Stimulated activated CD4-positive, alpha-beta T cell treated with anti-CD3 and anti-CD28 coated beads, Interleukin-1b, Interleukin-23, amount 100 ng/mL, for 1 hour (primary cell): ENCODE measurements at places on chromosomes 1 and 21.

DNA sequence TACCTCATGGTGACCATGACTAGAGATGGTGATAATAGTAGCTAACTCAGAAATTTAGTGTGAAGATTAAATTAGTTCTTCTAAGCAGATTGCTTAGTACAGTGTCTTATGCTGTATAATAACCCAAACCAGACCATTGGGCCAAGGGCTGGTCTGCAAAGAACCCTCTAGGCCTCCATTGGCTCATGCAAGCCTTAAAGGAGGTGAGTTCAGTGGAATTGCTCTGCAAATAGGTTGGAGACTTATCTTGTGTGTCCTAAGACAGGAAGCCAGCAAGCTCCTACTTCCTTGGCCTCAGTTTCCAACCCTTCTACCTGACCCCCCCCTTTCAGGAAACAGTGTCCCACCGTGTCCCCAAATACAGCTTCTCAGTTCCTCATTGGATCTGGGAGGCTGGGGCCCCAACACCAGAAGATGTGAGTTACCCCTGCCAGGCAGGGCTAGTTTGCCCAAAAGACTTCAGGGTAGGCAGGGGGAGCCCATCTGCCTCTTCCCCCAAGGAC, 1.9 kb upstream of the MEF2D start:
- DNase-seq, result no peak

GRCh38 chr21:31446226-31446855, 102.3 kb upstream of the TIAM1 start:
- no peak for DNase-seq

DNA sequence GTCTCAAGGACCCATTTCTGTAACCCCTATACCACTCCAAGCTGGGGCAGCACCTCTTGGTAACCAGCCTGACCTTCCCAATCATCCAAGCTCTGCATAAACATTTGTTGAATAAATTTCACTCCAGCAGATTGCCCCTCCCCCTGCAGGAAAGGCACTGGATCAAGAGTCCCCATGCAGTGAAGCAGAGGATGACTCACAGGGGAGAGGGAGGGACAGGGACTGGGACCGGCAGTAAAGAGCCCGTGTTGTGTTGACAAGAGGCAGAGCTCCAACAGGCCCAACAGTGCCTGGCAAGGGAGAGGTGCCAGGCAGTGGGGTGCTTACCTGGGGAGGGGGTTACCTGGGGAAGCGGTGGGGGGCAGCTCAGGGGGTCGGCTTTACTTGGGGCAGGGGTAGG, 32.3 kb downstream of the SLC9A1 start:
- DNase-seq, result no peak

DNA sequence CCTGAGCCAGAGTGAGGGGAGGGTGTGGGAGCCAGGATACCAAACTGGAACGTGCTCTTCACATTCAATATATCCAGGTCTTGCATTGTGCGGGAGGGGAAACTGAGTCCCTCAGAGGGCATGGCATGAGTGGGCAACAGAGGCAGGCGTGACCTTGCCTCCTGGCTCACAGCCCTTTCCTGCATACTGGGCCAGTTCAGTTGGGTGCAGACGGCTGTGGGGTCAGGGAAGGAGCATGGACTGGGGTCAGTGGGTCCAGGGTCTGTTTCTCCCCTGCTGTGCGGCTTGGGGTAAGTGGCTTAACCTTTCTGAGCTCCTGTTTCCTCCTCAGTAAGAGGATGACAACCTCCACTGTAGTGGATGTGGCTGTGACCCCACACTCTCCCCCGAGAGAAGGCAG, 16.6 kb downstream of the SERINC2 start:
- DNase-seq, result no peak

DNA sequence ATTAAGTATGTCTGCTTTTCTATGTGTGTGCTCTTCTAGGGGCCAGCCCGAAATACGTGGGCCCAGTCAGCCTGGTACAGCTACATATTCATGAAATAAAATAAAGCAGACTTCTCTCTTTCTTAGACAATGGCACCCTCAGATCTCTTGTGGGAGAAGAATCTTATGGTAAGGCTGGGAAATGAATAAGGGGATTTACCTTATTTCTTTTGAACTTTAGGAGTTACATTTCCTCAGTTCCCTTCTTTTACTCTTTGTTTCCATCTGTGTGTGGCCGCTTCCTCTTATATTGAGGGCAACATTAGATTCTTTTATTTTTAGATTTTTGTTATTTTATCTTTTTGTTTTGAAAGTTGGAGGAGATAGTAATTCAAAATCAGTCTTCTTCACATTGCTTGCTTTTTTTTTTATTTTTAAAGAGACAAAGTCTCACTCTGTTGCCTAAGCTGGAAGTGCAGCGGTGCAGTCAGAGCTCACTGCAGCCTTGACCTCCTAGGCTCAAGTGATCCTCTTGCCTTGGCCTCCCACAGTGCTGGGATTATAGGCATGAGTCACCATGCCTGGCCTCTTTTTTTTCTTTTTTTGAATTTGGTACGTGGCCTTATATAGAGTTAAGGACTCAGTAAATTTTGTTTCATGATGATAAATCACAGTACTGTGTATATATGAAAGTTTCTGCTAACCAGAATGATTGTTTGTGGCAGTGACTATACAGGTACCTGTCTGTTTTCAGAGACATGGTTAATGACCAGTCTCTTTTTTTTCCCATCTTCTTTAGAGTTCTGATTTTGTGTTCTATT, 9.1 kb downstream of the LAMC1 start:
- no peak for DNase-seq

- no peak for DNase-seq
These were observed 3.9 kb upstream of the KRTAP10-6 start for GRCh38 chr21:44596068-44596725.

DNA sequence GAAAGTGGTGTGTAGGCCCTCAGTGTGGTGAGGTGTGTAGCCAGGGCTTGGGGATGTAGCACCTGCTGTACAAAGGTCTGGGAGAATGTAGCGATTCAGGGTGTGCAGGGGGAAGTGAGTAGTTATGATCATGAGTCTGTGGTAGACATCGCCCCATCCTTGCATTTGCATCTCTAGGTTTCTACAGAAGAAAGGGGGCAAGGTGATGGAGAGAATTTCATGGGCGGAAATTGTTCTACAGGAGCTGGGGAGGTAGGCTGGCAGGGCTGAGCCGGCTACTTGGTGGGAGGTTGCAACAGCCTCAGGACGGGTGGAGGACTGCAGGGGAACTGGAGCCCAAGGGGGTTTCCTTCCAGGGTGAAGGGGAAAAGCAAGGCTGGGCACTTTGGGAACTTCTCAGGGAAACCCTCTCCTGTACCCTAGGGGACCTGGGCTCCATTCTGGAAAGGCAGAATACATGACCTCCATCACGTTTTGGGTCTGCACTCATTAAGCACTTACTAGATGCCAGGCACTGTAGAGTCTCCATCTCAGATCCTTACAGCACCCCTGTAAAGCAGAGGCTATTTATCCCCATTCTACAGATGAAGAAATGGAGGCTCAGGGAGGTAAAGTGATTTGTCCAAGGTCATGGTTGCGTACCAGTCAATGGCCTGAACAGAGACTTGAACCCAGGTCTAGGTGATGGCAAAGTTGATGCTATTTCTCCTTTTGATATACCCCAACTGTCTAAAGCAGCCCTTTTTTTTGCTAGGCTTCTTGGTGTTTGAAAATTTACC, 14.5 kb upstream of the TNFRSF1B start:
- DNase-seq, result no peak

GRCh38 chr1:12229835-12230548, at the start of gene VPS13D:
TSS of gene VPS13D (plus strand) at chr1:12230030. CDS start at chr1:12234267, 4,237 bp downstream.
- peak; percentile 65 for DNase-seq

GRCh38 chr1:109714661-109715372, 2.8 kb downstream of the GSTM5 start:
- no peak for DNase-seq

DNA sequence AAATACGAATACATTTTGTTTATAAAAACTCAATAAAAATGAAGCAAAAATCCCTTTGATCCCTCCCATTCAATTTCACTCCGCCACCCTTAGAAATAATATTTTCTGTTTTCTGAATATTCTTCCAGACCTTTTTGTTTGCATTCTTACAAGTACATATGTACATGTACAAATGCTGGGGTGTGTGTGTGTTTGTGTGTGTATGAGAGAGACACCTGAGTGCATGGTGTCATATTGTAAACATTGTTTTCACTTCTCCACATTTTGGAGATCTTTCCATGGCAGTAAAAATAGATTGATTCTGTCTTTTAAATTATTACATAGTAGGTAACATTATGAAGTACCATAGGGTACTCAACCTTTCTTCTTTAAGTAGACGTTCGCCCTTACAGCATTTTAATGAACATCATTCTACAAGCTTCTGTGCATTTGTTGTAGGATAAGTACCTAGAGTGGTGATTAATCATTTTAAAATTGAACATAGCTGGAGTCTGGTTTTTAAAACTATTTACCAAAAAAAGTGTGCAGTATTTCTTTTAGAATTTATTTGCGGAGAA, 1.3 kb upstream of the MPC2 start:
- DNase-seq, result no peak

DNA sequence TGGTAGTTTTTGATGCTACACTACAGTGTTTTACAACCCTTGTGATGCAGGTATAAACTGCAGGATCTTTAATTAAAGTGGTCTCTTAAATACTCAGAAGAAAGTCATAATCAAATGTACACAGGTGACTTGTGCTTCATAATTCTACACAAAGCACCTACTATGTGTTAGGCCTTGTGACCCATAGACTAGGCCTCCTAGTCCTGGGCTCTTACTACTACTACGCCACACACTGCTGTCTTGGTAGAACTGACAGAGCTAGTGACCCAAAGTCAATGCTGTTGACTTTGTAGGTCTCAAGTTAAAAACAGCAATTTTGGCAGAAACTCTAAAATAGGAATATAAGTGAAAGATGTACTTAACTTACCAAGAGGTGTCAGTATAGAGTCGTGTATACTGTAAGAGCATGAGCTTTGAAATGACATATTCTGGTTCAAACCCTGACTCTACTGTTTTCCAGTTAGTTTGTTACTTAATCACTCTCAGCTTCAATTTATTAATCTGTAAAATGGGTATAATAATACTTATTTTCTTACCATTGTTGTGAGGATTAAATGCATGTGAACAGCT, 48.6 kb upstream of the LMO4 start:
- DNase-seq, result no peak

DNA sequence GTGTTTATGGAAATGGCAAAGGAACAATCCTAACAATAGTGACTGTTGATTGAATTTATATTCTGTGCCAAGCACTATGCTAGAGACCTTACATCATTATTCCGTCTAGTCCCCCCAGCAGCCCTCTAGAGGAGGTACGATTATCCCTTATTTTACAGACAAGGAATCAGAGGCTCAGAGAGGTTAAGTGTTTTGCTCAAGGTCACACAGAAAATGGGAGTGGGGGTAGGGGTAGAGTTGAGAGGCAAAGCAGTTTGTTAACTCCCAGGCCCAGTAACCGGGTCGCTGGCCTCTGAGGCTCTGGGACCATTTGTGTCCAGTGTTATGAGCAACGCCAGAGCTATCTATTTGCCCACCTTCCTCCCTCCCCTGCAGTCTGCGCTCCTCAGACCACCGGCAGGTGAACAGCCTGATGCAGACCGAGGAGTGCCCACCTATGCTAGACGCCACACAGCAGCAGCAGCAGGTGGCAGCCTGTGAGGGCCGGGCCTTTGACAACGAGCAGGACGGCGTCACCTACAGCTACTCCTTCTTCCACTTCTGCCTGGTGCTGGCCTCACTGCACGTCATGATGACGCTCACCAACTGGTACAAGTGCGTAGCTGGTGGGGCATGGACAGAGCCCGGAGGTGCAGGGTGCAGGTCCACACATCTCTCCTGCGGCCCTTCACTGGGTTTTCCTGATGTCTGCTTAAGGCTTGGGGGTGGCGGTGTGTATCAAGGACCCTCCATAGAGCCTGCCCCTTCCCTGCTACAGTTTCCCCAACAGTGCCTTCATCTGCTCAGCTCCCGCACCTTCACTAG, 19.8 kb downstream of the SERINC2 start:
- no peak for DNase-seq

DNA sequence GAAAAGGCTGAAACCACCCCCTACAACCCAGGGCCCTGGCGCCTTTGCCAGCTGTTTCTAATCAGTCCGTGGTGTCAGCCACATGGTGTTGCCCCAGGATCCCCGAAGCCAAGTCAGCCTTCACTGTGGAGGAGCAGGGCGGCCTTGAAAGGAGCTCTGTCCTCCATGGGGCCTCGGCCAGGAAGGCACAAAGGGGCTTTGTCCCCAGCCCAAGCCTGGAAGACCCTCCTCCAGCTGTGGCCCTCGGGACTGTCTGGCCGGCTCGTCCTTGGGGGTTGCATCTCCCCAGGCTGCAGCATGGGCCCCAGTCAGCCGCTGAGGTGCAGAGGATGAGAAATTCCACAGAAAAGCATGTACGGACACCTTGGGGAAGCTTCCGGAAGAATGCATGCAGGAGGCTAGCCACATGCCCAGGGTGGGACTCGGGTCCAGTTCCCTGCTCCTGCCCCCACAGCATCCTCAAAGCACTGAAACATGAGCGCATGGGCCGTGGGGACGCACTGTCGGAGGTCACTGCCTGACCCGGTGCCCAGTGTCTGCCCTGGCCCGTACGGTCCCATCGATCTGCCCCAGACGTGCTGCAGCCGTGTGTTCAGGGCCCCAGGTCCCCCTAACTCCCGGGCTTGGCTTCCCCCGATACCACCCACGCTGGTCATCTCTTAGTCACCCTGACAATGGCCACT, 38.6 kb upstream of the POFUT2 start:
- no peak for DNase-seq

- no peak for DNase-seq
These were observed 337.1 kb downstream of the HHIPL2 start for GRCh38 chr1:222210776-222211175.

- no peak for DNase-seq
These were observed 73.4 kb downstream of the RABGAP1L start for GRCh38 chr1:174232761-174233160.

GRCh38 chr1:19021845-19022244, 65.4 kb upstream of the IFFO2 start:
- DNase-seq, result no peak

DNA sequence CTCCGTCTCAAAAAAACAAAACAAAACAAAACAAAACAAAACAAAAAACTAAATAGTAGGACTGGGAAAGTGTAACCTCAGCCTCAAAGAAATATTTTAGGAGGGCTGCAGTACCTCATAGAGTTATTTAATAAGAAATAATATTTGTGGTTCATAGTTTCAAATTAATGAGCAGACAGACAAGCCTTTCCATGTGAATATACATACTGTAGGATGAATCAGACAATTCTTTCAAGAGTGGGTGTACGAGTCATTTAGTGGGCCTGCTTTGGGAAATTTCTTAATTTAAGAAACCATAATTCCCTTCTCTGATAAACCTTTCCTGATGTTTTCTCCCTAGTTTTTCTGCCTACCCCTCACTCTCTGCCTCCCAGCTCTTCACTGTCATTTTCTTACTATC, 52.5 kb downstream of the CDC14A start:
- DNase-seq, result no peak

DNA sequence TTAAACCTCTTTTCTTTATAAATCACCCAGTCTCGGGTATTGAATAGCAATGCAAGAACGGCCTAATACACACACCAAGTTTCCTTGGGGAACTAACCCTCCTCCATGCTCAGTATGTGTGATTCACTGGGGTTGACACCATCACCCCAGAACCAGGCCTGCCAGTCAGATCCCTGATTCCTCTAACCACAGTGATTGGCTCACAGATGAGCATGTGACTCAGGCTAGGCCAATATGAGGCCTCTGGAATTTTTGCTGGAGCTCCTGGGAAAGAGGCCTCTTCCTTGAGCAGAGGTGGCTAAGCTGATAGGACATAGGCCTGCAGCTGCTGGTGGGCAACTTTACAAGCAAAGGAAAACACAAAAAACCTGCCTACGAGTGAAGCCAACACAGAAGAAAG, 74.7 kb upstream of the ZBTB40 start:
- DNase-seq, result no peak
